ENCODE measurements at places on chromosomes 13 and 19.
A peak's percentile ranks its signal among the peaks of the same experiment; 100 is the strongest.

- peak; percentile 28 for DNase-seq
Measured at GRCh38 chr19:57850553-57851017, 926 bp downstream of the ZNF587 start.

- peak; percentile 64 for DNase-seq
Measured at GRCh38 chr13:76790526-76790925, 95.7 kb downstream of the KCTD12 start.

DNA sequence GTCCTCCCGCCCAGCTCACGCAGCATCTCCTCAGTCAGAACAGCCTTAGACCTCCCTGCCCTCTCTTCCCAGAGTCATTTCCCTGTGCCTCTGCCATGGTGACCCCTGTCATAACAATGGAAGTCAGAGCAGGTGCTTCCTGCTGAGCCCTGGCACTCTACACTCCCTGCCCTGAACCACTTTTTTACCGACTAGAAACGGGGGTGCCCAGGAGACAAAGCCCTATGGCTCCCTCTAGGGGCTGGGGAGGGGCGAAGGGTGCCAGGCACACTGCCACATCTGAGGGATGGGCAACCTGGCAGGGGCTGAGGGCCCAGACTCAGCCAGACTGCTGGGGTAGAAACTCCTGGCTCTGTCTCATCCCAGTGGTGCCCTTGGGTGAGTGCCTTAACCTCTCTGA, 16.4 kb downstream of the ZNF574 start:
- DNase-seq = no peak

DNA sequence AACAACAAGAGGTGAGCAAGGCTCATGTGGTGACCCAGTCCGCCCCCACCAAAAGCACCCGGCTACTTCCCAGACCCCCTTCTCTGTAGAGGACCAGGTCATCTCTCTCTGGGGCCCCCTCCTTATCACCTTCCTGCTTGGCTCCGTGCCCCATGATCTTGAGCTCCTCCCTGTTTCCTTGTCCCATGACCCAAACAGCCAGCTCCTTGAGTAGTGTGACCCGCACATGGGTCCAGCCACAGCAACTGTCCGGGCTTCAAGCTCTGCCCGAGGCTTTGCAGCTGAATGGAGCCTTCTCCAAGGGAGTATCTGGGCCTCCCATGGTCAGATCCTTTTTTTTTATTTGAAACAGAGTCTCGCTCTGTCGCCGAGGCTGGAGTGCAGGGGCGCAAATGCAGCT, 61.8 kb downstream of the MYO9B start:
- no peak for DNase-seq

DNA sequence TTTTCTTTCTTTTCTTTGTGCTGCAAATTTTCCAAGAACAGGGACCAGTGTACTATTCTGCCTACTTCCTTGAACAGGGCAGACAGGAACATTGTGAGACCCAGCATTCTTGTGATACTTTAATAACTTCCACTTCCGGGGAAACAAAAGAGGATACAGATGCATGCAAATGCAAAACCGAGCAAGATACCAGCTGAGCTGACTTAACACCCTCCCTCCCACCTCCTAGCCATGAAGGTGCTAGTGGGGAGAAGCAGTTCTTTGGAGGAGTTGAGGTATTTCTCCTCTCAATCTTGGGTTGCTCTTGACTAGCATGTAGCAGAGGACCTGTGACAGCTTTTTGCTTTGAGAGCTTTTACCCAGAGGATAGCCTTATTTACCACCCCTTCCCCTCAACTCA, 111.2 kb downstream of the KLF5 start:
- DNase-seq = peak; percentile 8

DNA sequence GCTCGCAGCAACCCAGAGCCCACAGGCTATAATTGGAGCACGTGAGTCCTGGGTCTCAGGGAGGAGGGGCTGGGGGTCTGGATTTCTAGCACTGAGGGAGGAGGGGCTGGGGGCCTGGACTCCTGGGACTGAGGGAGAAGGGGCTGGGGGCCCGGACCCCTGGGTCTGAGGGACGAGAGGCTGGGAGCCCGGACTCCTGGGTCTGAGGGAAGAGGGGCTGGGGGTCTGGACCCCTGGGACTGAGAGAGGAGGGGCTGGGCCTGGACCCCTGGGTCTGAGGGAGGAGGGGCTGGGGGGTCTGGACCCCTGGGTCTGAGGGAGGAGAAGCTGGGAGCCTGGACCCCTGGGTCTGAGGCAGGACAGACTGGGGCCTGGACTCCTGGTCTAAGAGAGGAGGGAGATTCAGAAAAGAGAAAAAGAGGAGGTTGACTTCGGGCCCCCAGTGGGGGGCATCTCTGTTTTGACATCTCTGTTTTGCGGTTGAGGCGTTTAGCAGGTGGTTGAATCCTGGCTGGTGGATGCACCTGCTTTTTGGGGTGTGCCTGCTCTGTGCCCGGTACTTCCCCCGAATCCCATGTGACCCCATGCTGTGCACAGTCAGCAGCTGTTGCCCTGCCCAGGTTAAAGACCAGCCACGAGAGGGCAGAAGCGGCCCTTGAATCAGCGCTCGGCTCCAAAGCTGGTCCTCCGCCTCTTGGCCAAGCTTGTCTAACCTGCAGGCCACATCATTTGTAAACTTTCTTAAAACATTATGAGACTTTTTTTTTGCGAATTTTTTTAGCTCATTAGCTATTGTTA, 10.5 kb downstream of the PVR start:
- peak; percentile 53 for DNase-seq

- DNase-seq = no peak
Measured at GRCh38 chr19:4738734-4739133, 15.1 kb upstream of the DPP9 start.

DNA sequence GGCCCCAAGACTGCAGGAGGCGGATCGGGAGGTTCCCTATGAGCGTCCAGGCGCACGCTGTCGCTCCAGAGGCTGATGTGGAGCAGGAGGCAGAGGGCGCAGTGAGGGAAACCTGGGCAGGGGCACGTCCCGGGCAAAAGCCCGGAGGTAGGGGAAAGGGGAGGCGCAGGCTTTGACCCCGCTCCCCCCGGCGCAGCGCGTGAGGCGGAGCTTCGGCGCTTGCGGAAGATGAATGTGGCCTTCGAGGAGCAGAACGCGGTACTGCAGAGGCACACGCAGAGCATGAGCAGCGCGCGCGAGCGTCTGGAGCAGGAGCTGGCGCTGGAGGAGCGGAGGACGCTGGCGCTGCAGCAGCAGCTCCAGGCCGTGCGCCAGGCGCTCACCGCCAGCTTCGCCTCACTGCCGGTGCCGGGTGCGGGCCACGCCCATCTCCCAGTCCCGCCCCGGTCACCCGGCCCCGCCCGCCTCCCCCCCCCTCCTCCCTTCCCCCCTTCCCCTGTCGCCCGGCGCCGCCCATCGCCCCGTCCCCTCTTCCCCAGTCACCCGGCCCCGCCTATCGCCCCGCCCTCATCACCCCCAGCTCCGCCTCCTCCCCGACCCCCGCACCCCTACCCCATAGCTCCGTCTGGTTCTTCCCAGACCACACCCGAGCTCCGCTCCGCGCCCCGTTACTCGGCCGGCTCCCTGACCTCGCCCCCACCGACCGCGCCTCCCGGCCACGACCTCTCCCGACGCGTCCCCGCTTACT, 4.1 kb downstream of the HMG20B start:
- peak; percentile 66 for DNase-seq

DNA sequence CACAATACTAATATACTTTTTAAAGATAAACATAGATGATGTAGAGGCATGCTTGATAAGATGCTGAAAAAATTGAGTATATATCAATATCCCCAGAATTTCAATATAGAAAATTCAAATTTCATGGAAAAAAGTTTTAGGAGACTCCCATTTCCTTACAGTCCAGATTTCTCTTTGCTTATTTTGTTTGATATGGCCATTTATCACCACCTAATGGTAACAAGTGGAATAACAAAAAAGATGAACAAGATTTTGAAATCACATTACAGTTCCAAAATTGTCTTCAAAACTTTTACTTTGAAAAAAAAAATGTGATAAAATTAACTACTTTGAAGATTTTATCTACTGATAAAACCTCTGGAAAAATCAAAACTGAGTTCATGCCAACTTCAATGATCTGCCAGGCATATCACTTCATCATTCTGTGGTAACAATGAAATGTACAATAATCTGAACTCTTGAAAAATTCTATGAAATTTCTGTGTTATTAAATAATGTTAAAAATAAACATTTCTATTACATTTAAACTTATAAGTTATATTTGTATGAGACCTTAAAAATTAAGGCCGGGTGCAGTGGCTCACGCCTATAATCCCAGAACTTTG, 17.5 kb downstream of the MIPEP start:
- peak; percentile 61 for DNase-seq

DNA sequence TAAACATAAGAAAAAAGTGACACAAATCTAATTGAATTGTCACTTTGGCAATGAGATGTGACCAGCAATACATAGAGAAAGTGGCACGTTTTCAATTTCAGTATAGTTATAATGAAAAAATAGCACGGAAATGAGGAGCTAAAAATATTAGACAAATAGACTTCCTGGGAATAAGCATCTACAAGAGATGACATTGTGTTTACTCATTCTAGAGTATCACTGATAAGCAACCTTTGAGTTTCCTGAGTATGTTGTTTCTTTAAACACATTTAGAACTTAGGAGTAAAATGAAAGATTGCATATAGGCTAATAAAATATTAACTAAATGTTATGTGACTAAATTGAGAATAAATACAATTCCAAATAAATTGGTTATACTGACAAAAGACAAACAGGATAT, 207.1 kb upstream of the SLITRK6 start:
- no peak for DNase-seq

DNA sequence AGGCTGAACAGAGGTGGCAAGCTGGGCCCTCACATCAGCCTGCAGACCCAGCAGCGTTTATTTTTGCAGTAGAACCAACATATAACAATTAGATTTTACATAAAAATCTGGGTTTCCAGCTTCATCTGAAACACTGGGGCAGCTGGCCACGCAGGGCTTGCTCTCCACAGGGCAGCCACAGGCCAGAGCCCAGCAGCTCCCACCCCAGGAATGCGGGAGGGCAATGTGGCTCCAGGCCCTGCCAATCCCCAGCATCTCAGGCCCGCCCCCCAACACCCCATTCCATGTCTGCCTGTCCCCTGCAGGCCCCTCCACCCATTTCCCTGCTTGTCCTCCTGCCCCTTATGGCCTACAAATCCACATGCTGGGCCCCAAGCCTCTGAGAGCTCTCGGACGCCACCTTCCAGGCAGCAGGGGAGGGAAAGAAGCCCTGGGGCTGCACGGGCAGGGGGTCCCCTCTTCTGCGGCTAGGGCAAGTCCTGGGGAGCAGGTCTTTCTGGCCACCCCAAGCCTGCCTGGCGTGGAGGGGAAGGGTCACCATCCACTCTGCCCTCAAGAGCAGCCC, 15.0 kb upstream of the VSTM2B start:
- DNase-seq = no peak

DNA sequence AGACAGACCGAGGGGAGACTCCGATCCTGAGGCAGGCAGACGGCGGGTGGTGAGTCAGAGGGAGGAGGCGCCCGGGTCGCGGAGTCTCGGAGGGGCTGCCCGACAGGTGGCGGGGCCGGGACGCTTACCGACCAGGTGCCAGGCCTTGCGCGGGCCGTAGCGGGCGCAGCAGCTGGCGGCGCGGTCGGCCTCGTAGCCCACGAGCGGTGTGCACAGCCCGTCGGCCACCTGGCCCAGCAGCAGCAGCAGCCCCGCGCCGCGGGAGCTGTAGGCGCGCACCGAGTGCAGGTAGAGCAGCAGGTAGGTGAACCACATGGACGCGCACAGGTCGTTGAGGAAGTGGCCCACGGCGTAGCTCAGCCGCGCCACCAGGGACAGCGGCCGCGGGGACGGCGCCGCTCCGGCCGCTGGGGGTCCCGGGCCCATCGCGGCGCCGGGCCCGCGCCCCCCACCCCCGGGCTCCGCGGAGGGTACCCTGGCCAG, 367 bp downstream of the MFSD12 start:
- DNase-seq = no peak

DNA sequence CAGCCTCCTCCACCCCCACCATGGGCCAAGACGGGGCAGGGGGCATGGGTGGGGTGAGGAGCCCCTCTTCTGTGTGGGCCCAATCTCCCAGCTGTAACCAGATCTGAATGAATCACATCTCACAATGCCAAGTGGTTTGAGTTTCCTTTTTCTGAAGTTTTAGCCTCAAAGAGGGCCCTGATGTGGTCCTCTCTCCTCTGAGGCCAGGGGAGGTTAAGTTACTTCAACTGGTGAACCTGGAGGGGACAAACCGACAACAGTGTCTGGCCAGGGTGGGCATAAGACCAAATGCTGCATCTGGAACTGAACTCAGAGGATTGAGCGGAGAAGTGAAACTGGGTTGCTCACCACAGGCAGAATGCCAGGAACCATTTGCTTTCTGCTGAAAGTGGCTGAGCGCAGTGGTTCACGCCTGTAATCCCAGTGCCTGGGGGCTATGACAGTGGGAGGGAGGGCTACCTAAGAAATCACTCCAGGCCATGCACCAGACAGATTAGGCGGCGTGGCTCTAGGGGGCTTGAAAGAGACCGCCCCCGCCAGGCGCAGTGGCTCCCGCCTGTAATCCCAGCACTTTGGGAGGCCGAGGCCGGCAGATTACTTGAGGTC, 15.4 kb upstream of the IRGC start:
- DNase-seq = peak; percentile 79

GRCh38 chr19:13339869-13340268, 166.4 kb downstream of the CACNA1A start:
- DNase-seq = no peak

DNA sequence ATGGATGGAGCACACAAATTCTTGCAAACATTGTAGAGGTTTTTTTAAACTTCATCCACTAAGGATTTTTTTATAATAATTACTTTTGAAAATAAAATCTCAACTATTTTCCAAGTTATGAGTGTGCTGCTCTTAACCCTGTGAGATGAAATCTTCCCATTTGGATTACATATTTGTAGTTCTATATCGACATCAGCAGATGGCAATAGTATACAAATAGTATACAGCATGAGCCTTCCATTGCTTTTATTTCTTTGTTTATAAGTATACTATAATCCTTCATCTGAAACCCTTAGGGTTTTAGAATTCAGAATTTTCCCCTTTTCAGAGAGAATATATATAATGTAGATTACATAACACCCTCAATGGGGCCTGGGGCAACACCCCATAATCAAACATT, 70.5 kb downstream of the GJA3 start:
- no peak for DNase-seq

- DNase-seq = no peak
Measured at GRCh38 chr13:75469047-75469446, 12.9 kb downstream of the TBC1D4 start.

DNA sequence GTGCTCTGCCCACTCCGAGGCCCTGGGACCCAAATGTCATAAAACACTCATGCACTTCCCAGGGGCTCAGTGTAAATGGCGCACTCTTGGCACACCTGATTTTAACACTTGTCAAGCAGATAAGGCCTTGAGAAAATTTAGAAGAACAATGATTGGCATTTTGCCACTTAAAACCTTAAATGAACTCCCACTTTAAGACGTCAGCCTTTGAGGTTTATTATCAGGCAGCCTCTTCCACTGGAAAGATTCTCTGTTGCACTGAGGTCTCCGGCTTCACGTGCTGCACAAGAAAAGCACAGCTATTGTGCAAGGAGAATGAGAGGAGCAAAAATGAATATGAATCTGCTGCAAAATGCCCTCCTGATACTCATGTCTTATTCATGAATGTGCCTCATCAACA, 38.5 kb upstream of the ATP11A start:
- DNase-seq = no peak

Data from fibroblast of upper back skin (primary cell).